ENCODE measurements at places on chromosomes 7 and 10.

DNA sequence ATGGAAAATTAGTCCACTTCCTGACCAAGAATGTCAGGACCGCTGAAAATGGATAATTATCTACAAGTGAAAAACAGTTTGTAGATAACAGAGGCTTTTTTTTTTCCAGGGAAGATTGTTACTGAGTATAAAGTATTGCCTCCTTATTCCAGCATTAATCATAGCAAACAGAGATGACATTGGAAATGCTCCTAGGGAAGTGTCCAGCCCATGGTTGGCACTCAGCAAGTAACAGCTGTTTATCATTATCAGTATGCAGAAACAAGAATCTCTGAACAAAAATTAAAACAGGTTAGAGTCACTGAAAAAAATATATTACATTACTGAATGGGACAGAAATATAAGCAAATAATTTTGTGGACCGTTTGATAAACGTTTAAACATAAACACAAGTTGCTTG is 14.6 kb downstream of the FGL2 start:
- DNase-seq, result no peak

DNA sequence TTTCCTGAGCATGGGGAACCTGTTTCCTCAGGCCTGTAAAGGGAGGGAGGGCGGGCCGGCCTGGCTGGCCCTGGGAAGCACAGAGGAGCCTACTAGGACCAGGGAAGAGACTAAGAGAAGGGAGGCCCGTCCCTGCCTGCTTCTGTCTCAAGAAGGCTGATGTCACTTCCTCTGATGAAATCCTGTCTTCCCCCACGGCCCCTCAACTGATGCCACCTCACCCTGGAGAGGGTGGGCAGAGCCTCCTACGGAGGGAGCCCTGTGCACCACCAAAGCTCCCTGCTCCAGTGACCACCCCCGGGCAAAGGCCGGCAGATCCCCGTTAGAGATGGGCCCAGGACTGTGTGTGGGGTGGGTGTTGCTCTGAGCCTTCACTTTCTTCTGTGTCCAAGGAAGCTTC is 1.0 kb upstream of the PILRA start:
- no peak for DNase-seq

- DNase-seq, result no peak
These were observed 11.2 kb downstream of the LRIT2 start for GRCh38 chr10:84214046-84214572.

DNA sequence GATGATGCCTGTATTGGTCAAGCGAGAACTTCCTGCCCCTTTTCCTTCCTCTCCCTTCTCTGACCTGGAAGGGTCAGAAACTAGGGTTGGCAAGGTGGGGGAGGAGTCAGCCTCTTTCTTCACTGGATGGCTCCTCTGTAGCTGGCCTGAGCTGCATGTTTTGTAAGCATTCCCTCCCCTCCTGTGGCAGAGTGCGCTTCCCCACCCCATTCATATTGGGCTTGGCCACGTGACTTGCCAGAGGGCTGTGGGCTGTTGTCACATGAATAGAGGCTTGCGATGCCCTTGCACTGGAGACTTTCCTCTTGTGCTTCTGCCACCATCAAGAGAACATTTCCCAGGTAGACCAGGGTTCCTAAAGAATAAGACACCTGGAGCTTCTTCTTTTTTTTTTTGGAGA is 111.3 kb upstream of the PODXL start:
- DNase-seq, result no peak

GRCh38 chr10:128300290-128300824 is 174.1 kb upstream of the MKI67 start:
- no peak for DNase-seq

GRCh38 chr10:118956802-118957442 is 72.6 kb upstream of the NANOS1 start:
- DNase-seq, result no peak

DNA sequence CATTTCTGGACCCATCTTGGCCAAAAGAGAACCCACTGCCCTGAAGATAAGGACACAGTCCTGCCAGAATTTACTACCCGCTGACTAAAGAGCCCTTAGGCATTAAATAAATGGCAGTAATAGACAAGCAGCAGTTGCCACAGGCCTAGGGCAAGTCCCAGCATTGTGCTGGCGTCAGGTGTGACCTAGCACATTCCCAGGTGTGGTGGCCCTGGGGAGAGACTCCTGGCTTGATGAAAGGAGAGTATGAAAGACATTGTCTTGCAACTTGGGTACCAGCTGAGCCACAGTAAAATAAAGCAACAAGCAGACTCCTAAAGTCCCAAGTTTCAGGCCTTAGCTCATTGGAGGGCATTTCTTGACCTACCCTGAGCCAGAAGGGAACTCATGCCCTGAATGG is 715.7 kb upstream of the SORCS1 start:
- DNase-seq, result no peak

DNA sequence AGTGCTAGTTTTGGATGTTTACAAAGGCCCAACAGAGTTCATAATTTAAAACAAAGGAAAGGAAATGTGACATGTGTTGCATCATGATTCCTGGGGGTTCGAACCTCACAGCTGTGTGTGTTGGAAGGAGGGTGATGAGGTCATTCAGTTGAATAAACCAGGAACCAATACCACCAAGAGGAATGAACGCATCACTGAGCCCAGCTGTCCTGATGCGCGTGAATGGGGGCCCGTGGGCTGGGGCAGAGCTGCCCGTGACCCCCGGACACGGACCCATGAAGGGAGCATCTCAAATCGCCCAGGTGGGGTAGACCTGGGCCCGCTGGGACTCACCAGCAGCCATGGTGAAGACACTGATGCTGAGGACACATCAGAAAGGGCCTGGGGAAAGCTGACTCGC is 33.0 kb downstream of the BRI3 start:
- DNase-seq, result no peak

DNA sequence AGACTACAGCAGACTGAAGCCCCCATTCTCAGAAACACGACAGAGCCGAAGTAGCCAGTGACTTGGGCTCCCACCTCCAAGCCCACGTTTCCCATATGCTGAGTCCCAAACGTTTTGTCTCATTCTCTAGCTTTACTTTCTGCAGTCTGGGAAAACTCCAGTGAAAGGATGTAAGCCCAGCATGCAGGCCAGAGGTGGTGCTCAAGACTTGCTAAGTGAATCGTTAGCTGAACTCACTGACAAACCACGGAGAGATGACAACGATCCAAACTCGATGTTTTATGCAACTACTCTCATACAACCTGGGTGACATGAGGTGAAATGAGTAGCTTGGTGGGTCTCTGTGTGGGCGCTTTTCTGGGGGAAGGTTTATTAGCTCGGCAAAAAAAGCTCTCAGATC is 731.8 kb downstream of the SUGCT start:
- DNase-seq, result no peak

GRCh38 chr7:24042028-24042427 is 242.0 kb upstream of the NPY start:
- no peak for DNase-seq

DNA sequence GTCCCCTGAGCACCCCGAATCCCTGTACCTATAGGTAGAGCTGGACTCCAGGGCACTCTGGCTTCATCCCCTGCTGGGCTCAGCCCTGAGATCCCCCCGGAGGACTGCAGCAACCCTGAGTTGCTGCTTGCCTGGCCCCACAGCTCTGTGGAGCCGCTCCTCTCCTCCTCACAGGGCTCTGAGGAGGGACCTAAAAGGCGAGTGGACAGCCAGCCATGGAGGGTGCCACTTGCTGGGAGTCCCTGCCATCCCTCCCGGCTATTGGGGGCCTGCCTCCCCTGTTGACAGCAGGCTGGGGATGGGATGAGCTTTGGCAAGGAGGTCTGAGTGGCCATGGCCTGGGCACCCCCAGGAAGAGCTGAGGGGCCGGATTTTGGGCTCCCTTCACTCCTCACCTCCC is 28.0 kb upstream of the RASGEF1A start:
- no peak for DNase-seq

GRCh38 chr10:124992462-124993344 is 50.8 kb downstream of the ZRANB1 start:
- no peak for DNase-seq

DNA sequence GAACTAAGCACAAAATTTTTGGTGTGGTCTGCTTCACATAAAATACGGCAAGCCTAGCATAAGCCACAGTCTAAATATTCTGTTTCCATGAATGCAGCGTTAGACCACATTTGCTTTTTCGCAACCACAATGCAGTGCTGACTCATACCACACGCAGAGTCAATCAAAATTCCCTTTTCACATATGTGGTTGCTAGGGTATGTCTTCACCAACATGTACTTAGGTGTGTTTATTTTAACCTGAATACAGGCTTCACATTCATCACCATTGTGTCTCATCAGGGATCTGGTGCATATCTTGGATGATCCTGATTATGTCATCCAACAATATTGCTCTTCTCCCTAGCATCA is 90.8 kb downstream of the CHN2 start:
- DNase-seq, result no peak

- DNase-seq, result no peak
These were observed 91.0 kb upstream of the STRIP2 start for GRCh38 chr7:129343099-129343700.

- no peak for DNase-seq
These were observed 13.9 kb downstream of the FKBP6 start for GRCh38 chr7:73341877-73342276.

DNA sequence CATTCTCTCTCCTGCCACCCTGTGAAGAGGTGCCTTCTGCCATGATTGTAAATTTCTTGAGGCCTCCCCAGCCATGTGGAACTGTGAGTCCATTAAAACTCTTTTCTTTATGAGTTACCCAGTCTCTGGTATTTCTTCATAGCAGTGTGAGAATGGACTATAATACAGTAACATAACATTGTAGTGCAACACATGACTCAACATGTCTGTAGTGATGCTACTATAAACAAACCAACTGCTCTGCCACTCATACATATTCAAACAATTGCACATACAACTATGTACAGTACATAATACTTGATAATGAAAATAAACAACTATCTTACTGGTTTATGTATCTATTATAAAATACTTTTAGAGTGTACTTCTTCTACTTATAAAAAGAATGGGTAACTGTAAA is 7.1 kb downstream of the ATOH7 start:
- DNase-seq, result no peak

DNA sequence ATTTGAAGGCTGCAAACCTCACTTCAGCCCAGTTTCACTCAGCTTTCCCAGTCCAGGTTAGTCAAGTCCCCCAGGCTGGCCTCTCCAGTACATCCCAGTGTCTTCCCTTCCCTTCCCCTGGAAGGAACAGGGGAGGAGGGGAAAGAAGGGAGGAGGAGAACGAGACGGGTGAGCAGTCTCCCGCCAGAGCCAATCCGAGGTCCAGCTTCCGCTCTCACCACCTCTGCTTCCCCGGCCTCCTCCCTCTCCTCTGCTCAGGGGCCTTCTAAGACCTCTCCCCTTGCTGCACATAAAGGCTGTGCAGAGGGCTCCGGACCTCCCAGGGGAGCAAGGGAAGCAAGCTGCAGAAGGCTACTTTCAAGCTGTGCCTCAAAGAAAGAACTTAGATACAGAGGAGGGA is 4.1 kb downstream of the ATG9B start:
- DNase-seq, result no peak

DNA sequence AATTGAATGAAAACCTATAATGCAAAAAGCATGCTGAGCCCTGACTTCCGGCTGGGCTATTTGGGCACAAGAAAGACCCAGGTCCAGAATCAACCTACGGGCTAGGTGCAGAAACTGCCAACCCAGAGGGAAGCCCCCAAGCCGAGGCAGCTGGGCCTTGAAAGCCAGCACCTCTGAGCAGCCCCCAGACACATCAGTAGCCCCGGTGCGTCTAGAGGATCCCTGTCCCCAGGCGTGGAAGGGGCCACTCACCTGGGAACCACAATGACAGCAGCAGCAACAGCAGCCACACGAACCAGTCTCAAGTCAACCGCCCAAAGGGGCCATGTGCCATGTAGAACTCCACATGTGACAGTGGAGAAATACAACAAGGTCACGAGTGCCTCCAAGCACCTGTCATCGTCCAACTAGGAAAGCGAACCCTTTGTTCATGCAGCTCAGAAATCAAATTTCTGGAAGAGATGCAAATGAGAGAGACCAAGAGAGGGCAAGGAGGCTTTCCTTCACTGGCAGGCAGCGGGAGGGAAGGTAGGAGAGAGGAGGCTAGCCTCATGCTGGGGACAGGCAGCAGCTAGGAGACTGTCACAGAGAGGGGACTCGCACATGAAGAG is 57.5 kb upstream of the CHST15 start:
- no peak for DNase-seq

DNA sequence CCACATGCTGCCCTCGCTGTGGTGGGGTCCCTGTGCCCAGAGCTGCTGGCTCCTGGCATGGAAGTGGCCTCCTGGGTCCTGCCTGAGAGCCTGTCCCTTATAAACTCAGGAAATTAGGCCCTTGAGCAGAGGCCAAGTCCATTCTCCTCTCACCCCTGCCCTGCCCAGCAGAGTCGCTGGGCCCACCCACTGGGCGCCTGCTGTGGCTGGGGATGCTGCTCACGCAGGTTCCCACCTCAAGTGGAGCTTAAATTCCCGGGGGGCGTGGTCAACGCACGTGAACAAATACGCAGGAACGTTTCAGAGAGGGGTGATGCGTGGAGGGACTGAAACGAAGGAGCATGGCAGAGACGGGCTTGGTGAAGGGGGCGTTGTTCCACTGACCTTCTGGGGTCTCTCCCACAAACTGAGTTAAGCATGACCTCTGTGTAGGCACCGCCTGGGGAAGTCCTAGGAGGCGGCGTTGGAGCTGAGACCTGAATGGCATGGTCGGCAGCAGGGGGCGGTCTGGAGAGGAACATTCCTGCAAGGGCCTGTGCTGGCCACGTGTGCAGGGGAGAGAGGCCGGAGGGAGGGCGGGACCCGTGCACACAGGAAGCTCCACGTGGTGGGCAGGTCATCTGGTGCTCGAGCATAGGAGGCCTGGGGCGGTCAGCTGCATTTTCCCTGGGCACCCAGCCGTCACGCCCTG is 27.9 kb downstream of the FAM20C start:
- DNase-seq, result no peak

GRCh38 chr10:5450605-5451384 is 38.4 kb downstream of the NET1 start:
- DNase-seq, result no peak

DNA sequence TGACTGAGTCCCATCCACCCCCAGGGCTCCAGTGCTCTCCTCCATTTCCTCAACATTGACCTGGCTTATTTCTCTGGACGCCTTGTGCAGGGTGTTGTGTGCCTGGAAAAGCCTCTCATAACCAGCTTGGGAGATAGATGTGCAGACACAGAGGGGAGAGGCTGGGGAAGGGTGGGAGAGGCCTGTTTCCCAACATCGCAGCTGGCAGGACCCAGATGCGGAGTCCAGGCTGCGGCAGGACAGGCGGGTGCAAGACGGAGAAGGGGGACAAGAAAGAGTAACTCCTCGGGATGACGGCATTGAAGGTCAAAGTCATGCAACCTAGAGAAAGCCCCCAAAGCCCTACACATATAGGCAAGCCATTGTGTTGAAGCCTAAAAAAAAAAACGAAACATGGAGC is 54.1 kb upstream of the ANTXRL start:
- DNase-seq, result no peak

GRCh38 chr7:143188994-143189393 is 5.8 kb downstream of the TAS2R39 start:
- no peak for DNase-seq

- no peak for DNase-seq
These were observed 163.5 kb upstream of the LYZL2 start for GRCh38 chr10:30793093-30793492.
